ENCODE measurements at places on chromosomes 6 and 20.

DNA sequence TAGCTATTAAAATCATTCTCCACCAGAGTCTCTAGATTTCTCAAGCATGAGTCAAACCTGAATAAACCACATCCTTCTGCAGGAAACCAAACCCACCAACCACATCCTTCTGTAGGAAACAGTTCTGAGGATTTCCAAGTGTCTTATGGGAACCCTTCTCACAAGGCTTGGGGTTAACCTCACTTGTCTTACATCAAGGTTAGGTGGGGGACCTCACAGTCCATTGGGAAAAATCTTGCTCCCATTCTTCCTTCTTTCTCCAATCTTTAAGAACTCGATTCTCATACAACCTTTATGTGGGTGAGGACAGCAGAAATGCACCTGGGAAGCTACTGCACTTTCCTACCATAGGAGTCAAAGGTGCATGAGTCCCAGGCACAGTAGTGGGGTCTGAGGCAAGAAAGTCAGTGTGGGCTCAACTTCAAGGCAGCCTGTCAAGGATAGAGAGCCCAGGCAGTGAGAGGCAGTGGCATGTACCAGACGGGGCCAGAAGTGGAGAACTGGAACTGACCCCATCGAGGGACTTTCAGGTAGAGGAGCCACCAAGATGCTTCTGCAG, 114.5 kb downstream of the SLC22A3 start:
- DNase-seq: peak; percentile 13

DNA sequence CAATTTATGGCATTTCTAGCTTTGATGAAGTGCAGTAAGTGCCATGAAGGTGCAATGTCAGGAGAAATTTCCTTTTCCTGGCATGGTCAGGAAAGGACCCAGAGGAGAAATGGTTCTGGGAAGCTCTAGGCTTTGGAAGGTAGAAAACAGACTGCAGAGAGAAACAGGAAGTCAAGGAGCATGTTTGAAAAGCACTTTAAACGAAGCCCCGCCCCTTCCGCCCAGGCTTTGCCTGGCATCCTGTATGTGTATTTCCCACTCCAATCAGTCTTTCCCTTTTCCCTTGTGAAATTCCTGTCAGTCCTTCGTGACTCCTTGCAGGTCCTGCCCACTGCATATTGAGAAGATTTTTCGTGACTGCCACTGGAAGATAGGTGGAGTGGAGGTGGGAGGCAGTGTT, 320.9 kb upstream of the SASH1 start:
- peak; percentile 14 for DNase-seq

DNA sequence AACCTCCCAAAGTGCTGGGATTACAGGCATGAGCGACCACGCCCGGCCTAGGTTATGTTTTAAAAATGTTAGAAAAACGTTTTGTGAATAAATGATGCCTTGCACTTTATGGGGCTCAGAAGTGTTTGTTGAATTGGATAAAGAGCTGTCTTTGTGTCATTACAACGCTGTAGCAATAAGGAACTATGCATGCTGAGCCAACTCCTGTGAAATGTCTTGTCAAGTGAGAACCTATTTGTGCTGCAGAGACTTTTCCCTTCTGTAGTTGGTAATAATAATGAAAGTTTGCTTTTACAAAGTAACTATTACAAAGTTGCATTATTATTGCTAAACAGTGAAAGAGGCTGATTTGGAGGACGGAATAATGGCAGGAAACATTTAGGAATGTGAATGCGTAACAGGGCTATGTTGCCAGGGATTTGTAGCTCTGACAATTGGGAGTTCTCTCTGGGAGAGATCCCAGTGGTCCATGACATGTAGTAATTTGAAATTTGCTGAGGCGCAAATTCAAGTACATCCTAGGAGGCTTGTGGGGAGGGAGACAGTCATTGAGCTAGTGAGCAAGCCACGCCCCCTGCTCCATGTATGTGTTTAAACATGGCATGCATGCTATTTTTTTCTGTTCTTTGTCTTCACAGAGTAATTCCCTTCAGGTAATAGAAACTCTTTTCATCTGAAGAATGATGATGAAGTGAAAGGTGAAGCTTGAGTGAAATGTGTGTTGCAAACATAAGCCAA, 16.8 kb upstream of the BICRAL start:
- peak; percentile 26 for DNase-seq

- peak; percentile 60 for DNase-seq
Observed at GRCh38 chr6:68634726-68635411, at the start of gene ADGRB3. Gene ADGRB3, plus strand, starts transcription at chr6:68635282. Its CDS starts 3,394 bp downstream, at chr6:68638676.

- DNase-seq: no peak
Observed at GRCh38 chr6:56478202-56478601, 164.5 kb downstream of the DST start.

- no peak for DNase-seq
Observed at GRCh38 chr6:29552512-29553051, 7.0 kb downstream of the UBD start.

DNA sequence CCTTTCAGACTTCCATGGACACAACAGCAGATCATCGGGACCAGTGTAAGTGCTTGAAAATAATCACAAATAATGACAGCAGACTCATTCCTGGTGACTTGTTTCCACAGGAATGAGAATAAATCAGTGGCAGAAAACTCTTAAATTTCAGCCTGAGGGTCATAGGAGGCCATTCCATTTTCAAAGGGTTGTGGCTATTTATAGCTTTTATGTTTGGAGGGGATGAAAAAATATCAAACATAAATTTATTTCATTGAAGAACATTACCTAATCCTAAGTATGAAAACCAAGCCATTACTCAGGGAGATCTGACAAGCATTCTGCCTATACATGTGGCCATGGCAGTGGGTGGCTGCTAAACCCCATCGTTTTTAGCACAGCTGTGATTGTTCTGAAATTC, 173.6 kb upstream of the CNR1 start:
- no peak for DNase-seq

DNA sequence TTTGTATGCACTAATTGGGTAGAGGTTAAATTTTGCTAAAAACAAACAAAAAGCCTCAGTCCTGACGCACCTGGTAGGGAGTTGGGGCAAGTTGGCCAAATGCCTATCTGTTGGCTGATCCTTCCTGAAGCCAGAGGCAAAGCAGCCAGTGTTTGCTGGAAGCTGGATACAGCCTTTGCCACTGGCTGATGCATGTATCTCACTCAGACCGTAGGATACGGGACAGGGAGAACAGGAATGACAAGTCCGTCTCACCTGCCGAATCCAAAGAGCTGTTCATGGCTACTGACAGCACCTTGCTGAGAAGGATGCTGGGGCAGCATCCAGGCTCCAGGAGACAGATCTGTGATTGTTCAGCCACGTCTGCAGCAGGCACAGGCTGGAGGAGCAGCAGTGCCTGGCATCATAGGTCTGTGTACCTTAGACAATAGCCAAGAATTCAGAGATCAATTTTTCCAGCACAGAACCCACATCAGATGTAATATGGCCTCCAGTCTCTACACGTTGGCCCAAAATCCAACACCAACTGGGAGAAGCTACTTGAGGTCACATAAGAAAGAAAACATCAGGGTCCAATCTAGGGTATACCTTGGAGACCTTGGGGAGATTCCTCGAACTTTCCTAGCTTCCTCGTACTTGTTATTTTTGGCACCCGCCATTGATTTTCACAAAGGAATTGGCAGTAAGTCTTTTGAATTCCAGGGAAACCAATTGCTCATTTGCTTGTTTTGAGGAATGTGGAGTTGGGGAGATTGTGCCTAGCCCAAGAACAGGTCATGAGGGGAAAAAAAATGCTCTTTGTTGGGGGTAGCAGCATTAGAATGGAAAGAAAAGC, 108.5 kb upstream of the ARMC2 start:
- DNase-seq: no peak

DNA sequence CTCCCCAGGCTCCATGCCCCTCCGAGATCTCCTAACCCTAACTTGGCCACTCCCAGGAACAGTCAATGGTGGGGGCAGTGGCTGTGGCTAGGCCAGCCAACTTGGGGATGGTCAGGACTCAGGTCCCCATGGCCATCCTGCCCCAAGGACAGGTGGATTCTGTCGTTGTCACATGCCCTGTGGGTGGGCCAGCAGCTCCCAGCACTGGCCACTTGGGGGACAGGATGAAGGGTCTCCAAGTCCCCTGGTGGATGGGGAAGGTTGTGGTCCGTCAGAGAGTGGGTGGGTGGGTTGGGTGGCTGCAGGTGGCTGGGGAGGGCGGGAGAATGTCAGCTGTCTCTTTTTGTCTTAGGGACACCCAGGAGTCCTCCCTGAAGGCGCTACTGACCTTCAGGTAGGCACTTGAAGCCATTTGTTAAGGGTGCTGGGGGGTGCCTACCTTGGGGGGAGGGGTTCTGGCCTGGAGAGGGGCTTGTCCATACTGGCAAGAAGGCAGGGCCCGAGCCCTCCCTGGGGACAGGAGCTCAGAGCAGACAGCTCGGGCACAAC, 5.5 kb downstream of the COL9A3 start:
- no peak for DNase-seq

DNA sequence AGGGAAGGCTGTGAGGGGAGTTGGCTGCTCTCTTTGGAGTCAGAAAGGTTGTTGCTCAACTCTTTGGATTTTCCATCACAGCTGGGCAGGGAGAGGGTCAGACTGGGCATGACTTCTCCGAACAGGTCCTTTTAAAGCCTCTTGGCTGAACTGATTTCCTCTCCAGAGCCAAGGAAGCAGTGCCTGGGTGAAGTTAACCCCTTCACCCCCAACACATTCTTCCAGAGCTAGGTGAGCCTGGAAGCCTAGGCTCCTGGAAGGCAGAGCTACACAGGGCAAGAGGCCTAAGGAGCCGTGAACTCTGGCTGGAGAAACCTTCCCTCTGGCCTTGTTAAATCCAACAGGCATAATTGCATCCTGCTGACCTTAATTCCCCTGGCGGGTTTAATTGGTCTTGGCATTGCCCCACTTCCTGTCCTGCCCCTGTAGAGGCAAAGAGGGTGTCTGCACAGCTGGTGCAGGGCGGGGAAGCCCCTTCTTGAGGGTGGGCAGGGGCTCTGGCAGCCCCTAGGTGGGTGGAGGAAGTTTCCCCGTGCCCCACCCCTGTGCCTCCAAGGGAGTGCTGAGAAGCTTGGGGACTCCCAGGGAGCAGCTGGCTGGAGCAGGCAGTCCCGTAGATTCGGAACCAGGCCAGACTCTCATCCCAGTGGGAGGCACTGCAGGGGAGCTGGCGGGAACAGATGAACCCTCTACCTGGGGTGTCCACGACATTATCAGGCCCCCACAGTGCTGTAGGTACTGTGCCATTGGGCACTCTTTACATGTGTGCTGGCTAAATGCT, 3.6 kb upstream of the MYLK2 start:
- peak; percentile 18 for DNase-seq

- no peak for DNase-seq
Observed at GRCh38 chr6:29919506-29920445, 22.6 kb upstream of the HLA-A start.

DNA sequence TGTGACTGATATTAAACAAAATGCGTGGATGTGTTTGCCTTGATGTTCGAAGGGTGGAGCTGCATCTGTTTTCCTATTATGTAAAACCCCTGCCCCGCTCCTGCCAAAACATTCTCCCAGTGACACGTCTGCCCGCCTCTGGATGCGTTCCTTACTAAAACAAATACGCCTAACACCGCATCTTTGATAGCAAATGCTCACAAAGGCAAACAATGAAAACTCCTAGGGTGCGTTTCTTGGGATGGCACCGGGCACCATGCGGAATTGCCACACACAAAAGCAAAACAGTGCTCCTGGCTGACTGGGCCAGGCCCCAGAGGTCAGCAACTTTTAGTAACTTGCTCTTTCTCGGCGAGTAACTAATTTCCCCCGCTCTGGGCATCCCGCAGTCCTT, 9.0 kb upstream of the FOXC1 start:
- DNase-seq: no peak

- no peak for DNase-seq
Observed at GRCh38 chr20:4230651-4231050, 215.3 kb upstream of the RNF24 start.

- no peak for DNase-seq
Observed at GRCh38 chr6:136546331-136546730, 3.9 kb downstream of the MAP7 start.

GRCh38 chr6:22682979-22683378, 113.6 kb downstream of the HDGFL1 start:
- no peak for DNase-seq

DNA sequence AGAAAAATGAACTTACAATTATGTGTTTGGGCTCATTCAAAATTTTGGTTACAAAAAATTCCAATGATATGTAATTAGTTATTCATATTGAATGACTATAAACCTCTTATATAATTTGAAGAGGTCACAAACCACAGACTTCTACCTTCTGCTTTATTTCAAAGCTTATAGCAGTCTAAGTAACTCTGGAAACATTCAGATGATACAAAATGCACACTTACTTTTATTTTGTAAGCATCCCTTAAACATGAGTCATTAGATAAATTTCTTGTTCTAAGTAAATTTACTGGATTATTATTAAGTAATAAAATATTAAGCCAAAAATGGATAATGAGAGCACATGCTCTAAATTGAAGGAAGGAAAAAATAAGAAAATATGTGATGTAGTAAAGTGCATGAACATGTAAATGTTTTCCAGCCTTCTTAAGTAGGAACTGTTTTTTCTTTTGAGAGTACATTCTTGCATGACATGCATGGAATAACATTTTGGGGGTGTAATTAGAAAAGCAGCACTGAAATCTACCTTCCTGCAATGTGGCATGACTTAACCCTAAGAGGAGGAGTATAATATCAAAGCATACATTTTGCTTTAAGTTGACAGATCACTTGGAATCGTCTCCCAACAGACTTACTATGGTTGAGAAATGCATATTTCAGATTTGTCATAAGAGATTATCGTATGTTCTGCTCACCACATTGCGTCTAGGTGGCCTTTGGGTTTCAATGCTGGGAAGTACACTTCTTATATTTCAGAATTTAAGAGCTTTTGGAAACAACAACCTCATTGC, 372.7 kb upstream of the HSF2 start:
- DNase-seq: no peak

- no peak for DNase-seq
Observed at GRCh38 chr6:5762561-5762968, 244.2 kb downstream of the NRN1 start.

GRCh38 chr20:8404912-8405635, 273.0 kb downstream of the PLCB1 start:
- DNase-seq: no peak

DNA sequence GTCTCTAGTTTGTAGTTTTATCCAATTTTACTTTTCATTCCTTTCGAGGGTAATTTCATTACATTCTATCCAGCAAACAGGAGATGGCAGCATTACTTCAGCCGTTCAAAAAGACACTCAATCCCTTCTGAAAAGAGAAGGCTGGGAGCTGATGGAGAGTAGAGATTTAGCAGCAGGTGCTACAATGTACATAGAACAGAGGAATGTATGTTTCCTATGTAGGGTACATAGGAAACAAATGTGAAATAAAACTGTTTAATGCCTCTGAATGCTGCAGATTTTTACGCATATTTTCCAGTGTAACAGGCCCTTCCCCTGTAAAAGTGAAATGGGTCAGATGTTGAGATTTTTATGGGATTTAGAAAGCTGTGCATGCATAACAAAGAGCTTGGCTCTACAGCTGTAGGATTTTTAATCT, 16.0 kb downstream of the RPS12 start:
- no peak for DNase-seq

DNA sequence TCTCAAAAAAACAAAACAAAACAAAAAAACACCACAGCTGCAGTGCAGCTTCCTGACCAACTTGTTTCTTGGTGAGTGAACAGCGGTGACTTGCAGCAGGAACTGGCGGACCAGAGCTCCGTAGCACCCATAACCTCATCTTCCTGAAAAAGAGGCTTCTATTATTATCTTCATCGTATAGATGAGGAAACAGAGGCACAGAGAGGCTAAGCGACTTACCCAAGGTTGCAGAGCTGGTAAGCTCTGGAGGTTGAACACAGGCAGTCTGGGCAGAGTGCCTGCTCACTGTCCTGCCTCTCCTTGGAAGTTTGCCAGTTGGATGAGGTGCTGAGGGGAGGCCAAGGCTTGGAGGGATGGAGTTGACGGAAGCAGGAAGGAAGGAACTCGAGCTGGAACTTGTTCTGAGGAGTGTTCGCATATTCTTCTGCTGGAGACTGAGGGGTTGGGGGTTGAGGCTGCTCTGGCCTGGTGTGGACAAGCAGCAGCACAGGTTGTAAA, 47.9 kb upstream of the CCDC167 start:
- no peak for DNase-seq
